ENCODE measurements at places on chromosomes 12 and 14.

DNA sequence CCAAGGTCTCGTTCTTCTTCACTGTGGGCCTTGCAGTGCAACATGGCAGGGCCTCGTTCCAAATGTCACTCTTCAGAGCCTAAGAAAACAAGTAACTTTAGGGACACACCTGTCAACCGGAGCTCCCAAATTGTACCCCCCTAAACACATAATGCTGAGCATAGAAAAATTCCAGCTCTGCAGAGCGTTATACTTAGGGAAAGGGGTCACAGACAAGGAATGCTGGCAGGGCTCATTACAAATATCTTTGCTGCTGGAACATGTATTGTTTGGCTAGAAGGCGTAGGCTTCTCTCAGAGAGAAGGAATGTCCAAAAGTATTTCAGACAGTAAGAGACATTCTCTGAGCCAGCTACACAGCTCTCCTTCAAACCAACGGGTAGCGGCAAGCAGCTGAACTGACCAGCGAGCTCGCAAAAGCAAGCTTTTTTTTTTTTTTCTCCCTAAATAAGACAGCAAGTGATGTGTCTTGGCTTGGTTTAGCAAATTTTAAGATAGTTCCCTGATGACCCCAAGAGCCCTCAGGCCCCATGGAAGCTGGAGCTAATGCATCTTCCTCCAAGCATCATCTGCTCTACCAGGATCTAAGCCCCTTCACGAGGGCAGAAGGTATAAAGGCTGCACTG, 24.5 kb downstream of the SSH1 start:
- DNase-seq = no peak

GRCh38 chr12:124625867-124626675, 58.7 kb upstream of the NCOR2 start:
- DNase-seq = peak; percentile 77

DNA sequence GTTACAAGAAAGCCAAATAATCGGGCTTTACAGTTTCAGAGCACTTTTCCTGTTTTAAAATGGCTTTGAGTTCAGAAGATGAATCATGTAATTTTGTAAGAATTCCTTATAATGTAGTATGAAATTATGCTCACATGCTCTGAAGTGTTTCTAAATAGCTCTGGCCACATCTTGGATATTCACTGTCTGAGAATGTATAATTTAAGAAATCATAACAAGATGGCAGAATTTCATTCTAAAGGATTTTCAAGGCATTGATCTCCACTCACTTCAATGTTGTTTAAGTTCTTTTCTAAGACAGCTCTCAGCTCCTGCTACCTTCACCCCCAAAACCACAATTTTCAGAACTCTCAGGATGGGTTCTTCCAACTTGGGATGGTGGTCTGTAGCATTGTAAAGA, 180.1 kb downstream of the DACT1 start:
- DNase-seq = no peak

GRCh38 chr12:106188256-106188655, 49.5 kb upstream of the NUAK1 start:
- no peak for DNase-seq

DNA sequence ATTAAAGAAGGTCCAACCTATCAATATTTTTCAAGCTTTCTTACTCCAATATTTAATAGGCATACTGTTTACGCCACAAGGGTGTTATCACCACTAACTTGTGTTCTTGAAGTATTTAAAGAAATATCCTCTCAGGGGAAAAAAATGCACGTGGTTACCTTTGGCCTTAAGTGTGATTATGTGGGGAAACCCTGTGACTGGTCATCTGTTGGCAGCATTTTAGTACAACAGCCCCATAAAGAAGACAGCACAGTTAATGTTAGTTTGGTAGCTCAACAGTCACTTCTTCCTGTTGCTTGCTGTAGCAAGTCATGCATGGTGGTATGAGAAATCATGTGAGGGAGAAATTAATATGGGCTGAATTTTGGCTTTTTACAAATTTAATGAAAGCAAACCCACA, 1021.5 kb upstream of the TMEM132C start:
- DNase-seq = no peak

- no peak for DNase-seq
Observed at GRCh38 chr12:131860472-131861260, 32.5 kb downstream of the MMP17 start.

GRCh38 chr12:3164454-3165077, 87.4 kb downstream of the TSPAN9 start:
- DNase-seq = no peak

DNA sequence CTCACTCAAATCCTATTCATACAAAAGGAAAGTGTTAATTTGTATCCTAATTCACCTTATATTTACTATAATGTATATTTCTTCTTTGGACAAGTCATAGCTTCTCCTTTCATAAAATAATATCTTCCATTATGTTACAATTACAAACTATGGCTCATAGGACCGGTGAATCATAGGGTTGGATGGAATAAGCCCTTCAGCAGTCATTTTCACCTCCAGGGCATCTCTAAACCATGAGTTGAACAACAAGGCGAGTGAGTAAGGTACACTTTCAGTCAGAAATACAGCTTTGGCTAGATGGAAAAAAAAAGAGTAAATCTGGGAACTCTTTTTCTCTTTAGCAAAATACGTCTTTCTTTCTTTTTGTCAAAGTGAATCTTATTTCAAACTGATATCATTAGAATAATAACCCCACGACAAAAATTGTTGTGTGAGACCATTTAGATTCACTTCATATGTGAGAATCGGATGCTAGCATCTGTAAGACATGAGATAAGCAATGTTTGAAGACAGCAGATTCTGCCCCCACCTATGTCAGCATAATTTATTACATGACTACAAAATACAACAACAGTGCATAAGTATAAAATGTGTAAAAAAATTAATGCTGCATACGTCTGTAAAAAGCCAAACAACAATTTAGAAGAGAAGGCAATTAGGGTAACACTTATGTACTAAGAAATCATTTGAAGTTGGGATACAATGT, 184.4 kb upstream of the SLC38A2 start:
- no peak for DNase-seq

- no peak for DNase-seq
Observed at GRCh38 chr12:118345355-118345754, 27.4 kb downstream of the TAOK3 start.

Data from left forelimb (tissue), 1 donor.